ENCODE measurements at places on chromosomes 12 and 14.

GRCh38 chr14:69318241-69318640 lies 58.3 kb downstream of the GALNT16 start:
- DNase-seq, result no peak

GRCh38 chr12:82896979-82897378 lies 210.3 kb downstream of the TMTC2 start:
- no peak for DNase-seq

DNA sequence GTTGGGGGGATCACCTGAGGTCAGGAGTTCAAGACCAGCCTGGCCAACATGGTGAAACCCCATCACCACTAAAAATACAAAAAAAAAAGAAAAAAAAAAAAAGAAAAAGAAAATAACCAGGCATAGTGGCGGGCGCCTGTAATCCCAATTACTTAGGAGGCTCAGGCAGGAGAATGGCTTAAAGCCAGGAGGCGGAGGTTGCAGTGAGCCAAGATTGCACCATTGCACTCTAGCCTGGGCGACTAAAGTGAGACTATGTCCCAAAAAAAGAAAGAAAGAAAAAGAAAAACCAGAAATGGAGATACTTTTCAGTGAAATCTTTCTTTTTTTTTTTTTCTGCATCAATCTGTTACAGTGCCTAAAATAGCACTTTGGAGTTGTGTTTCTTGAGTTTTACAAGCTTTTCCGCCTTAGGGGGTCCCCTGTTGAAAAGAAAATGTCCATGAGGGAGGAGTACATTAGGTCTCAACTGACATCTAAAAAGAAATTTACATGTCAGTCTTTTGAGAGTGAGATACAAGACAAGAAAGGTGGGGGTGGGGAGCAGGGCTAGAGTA lies 82.9 kb upstream of the VASH1 start:
- no peak for DNase-seq

DNA sequence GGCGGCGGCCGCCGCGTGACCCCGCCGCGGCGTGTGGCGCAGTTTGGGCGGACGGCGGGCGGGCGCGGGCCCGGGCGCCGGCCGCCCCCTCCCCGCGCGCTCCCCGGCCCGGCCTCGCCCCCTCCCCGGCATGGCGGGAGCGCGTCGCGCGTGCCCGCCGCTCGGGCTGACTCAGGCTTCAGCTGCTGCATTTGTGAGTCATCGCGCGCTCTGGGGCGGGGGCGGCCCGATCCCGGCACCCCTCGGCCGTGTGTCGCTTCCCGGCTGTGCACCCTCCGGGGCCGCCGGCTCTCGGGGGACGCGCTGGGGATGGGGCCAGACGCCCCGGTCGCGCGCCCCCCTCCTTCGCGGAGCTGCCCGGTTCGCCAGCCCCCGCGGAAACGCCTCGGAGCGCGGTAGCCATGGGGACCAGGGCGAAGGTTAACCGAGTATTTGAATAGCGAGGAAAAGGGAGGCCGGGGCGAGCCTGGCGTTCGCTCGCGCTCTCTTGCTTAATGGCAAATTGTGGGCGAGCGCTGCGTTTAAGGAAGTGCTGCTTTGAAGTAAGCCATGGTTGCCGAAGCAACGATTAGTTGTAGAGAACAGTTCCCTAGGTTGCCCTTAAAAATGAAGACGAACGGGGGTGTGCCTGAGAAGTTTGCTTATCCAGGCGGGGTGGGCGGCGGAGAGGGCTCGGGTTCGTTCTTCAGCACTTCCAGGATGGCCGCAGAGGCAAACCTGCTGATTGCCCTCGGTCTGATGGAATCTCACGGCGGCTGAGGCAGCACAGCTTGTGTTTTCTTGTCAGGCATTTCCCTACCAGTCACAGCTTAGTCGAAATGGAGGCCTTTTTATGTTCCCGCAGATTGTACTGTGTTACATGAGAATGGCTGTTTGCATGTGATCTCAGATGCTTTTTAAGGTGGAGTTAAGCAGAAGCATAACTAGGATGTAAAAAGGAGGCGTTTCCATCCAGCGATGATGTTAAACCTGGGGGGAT lies 896 bp downstream of the EIF5 start:
- peak; percentile 78 for DNase-seq

DNA sequence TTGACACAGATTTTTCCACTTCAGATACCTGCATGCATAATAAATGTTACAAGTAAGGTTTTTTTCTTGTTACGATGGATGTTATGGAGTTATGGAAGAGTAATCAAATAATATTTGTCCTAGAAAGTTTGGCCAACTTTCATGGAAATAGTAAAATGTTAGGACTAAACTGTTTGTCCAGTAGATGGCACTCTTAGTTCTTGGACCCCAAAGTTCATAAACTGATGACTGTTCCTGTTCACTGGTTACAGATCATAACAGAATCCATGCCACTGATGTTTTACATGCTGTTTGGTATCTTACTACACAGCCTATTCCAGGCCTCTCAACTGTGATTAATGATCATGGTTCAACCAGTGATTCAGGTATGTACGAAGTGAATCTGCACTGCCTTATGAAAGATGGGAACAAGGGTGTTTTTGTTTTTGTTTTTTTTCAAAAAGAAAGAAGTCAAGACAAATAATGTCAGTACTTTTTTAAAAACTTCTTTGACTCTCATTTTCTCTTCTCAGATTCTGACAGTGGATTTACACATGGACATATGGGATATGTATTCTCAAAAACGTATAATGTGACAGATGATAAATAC lies 48.8 kb upstream of the SLCO1C1 start:
- DNase-seq, result peak; percentile 44

DNA sequence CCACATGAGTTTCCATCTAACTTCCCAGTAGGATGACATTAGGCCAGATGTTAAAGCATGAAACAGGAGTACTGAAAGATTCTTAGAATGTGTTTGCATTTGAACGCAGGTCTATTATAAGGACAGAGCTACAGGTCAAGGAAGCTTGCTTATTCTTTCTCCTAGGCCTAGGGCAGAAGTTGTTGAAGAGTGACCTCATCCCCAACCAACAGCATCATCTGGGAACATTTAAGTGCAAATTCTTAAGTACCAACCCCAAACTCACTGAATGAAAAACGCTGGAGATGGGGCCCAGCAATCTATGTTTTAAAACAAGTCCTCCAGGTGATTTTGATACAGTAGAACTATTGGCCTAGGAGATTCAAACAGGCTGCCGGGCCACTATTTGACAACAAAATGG lies 52.4 kb downstream of the PAPLN start:
- peak; percentile 17 for DNase-seq

- DNase-seq, result no peak
These were observed 74.2 kb upstream of the BDKRB2 start for GRCh38 chr14:96130391-96130790.

DNA sequence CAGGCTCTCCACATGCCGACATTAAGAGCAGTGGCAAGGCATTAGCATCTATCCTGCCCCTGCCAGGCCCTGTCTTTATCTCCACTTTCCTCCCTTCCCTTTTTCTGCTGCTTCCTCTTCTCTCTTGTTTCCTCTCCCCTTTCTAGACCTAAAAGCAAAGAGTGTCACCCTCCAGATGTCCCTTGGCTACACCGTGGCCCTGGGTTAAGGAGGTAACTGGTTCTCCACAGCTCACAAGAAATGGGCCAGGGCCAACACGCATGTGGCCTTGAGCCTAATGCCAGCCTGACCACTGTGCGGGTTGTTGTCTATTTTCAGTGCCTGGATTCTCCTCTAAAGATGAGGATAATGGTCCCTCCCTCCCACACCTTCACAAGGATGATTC lies 41.7 kb upstream of the DDX11 start:
- no peak for DNase-seq

GRCh38 chr14:52315355-52315718 lies 1.2 kb downstream of the PTGER2 start:
- no peak for DNase-seq

GRCh38 chr12:5222011-5222461 lies 178.4 kb downstream of the KCNA5 start:
- DNase-seq, result no peak

DNA sequence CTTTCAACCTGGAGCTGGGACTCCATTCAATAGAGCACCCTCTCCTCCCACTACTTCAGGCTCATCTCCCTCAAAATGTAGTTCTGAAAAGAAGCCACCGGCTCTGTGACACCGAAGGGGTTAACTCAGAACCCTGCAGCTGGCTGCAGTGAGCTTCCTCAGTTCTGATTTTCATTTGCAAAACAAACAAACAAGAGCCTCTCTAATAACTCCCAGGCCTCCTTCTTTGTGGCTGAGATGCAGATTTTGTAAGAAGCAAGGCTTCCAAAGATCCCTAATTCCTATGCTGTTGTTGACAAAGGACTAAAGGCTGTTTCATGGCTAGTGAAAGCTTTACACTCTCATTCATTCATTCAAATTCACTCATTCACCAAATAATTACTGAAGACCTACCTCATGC lies 333.4 kb upstream of the TBX3 start:
- DNase-seq, result no peak

DNA sequence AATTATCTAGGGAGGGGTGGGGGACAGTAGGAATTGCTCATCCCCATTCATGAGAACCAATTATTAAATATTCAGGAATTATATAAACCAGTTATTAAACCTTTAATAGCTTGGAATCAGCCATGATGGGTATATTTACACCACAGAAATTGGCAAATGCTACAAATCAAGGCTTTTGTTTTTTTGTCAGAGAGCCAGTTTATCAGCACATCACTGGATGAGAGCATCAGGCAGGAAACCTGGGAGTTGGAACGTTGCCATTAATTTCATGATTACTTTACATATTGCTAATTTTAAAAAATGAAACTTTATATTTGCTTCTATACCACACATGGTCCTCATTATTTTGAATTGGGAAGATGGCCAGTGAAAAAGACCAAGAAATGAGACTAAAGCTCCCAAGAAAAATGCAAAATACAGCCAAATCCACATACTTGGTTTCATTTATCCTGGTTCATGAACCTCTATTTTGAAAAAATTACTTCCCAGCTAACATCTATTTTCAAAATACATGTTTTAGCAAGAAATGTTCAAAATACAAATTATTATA lies 48.4 kb downstream of the ATL1 start:
- DNase-seq, result no peak

DNA sequence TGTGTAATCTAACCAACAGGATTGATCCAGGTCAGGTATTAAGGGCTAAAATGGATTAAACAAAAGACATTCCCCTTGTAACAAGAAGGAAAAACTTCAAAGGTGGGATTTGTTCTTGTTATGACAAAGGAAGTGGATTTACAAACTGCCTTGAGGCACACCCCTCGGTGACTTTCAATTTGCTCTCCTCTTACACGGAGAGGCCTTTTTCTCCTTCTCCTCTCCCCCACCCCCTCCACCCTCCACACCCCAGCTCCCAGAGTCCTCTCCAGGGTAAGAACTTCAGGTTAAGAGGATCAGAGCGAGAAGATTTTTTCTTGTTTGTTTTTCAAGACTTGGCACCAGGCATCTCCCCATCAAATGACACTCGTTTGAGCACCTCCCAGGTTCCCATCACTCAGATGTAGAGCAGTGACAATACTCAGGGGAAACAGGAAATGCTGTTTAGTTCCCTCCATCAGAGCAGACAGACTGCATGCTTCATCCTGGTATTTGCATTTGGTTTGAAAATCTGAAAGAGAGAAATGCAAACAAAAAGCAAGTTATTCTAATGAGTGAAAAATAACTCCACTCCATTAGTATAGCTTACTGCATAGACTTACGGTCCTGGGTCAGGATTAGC lies 77.6 kb upstream of the TMEM260 start:
- no peak for DNase-seq

GRCh38 chr14:104528496-104528895 lies 51.1 kb upstream of the C14orf180 start:
- DNase-seq, result no peak

GRCh38 chr14:99541677-99542470 lies 60.7 kb downstream of the CCNK start:
- no peak for DNase-seq

- no peak for DNase-seq
These were observed 16.4 kb upstream of the PLD4 start for GRCh38 chr14:104908303-104908702.

DNA sequence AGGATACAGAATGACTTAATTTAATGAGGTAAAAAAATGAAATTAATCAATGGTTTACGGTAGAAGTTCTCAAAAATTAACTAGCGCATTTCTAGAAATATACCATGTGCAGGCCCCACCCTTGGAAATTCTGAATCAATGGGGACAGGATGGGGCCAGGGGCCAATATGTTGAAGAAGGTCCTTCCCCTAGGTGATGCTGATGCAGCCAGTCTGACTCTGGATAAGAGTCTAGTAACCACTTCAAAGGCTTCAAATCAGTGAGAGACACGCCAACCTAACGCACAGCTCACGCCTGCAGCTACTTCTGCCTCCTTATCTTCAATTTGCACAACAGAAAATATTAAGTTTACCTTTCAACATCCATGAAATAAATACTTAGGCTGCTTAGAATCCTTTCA lies 14.9 kb downstream of the GIT2 start:
- no peak for DNase-seq

DNA sequence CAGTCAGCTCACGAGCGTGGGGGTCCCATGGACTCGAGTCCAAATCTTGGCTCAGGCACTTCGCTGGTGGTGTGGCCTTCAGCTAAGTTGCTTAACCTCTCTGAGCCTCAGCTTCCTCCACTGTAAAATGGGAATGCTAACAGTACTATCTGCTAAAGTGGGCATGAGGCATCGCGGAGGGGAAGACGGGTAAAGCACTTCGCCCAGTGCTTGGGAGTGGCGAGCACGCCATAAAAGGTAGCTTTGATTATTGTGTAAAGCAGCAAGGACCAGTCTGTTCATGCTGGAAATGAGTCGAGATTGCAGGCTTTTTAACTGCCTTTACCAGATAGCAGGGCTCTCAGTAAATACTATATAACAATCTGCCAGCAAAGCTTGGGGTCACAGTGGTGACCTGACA lies 24.5 kb downstream of the HRK start:
- no peak for DNase-seq

DNA sequence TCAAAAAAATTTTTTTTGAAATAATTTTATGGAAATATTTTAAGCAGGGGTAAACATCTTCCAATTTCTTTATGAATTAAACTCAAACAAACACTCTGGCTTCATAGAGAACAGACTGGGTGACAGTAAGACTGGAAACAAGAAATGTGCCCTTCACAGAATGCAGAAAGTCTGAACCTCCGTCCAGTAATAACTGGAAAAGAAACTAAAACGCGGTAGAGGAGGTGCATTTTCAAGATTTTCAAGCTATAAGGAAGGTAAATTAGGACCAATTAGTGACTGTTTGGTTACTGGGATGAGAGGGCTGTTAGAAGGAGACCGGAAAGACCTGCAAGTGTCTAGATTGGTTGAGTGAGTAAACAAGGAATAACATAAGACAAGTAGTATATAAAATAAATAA lies 245.7 kb downstream of the CEP128 start:
- no peak for DNase-seq
